IPS DF 19.7 (cell line): ENCODE measurements at places on chromosomes 6 and 20.

DNA sequence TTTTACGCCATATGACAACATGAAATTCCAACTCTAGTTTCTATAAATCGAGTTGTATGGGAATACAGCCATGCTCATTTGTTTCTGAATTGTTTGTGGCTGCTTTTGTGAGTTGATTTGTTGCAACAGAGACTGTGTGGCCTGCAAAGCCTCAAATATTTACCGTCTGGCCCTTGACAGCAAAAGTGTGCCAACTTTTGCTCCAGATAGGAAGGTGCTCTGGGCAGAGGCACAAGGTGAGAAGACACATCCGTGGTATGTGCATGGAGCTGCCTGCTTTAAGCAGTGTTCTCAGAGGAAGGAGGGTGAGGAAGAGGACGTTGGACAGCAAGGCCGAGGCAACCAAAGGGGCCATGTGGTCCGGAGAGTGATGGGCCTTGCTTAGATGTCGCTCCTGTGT, 57.4 kb downstream of the IYD start:
- DNase-seq, result no peak

DNA sequence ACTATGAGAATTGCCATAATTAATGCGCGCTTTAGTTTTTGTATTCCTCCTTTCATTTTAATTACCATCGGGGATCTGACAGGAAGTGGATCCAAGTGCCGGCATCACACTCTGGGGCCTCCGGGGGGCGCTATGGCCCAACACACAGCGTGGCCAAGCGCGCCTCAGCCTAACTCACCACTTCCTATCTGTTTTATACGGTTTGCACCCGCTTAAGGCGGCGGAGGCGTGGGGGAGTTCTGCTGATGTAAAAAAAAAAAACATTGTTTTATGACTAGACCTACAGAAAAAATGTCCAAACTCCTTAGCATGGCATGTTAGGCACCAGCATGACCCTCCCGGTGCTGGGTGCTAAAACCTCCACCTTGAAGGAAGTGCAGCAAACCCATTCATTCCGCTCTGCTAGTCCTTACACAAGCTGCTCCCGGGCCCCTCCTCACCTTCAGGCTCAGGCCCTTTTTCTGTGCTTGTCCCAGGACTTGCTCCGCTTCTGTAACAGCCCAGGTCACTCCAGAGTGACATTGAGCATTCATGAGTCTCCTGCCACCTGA, 4.5 kb upstream of the EBF4 start:
- DNase-seq, result no peak

GRCh38 chr20:4673371-4674001, 48.2 kb upstream of the PRND start:
- no peak for DNase-seq

GRCh38 chr6:90045535-90045934, 151.3 kb downstream of the GJA10 start:
- no peak for DNase-seq

- DNase-seq, result no peak
Observed at GRCh38 chr6:26501482-26501986, 1.4 kb downstream of the BTN1A1 start.

DNA sequence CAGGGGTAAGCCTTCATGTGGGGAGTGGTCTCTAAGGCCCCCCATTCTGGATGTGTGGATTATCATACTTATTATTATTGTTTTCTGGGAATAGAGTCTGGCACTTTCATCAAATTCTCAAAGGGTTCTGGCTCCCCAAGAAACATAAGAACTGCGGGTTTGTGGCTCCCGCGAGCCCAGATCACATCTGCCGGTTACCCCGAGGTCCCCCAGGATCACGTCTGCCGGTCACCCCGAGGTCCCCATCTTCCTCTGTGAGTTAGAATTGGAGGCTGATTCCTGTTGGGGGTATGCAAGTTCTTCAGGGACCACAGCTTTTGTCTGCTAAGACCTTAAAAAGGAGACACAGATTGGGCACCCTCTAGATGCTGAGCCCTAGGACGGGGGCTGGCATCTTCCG, 116.7 kb upstream of the FRMD1 start:
- no peak for DNase-seq

DNA sequence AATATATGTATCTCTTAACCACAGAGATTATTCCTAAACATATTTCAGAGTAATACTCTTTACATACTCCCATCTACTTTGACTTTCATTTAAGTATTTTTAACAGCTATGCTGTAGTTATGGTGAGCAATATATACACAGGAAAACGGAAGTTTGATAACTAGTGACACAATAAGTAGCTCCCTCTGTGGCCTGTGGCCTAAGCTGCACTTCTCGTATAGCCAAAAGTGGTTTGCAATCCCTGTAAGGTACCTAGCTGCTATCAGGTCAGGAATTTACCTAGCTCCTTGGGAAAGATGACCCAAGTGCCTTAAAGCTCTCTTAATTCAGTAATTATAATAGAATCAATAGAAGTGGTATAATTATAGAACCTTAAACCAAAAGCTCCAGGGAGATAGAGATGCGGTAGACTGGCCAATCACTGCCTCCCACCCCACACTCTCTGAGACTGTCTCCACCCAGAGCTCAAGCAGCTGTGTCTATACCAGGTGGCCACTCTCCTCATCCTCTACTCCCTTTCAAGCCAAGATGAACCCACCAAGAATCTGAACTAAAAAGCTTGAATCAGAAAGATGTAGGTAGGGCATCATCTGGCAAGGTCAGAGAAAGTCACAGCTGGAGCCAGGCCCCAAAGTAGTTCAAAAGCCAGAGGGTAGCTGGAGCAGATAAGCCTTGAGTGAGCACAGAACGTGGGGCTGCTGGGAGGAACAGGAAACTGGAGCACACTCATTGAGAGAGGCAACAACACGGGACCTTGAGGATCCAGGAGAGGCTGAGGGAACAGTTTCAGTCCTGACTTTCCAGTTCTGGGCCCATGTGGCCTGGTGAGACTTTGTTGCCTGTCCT, 84.9 kb upstream of the ASF1A start:
- no peak for DNase-seq

DNA sequence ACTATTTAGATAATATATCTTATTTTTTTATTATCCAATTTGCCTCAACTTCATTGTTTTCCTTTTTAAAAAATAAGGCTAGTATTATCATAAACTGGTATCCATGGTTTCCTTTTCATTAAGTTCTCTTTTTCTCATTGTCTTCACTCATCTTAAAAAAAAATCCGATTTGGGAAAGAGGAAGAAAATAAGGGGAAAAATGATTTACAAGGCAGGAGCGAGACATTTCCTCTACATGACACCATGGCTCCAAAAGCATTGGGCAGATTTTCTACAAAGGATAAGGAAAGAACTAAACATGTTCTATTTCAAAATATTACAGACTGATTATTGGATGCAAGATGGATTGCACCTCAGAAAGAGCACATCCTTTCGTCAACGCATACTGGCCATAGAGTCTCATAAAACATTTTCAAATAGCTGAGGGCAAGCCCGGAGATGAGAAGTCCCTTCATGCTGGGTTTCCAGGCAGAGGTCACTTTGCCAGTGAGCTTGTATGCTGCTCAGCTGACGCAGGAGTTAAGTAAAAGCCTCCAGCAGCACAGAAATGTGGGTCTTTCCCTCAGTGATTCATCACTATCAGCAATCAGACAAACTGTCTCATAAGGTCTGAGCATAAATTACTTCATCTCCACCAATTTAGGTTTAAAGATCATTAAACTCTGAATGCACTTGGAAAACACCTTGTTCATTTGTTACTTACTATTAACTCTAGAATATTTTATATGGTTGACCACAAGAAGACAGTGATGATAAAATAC, 129.0 kb upstream of the TNFAIP3 start:
- DNase-seq, result no peak

DNA sequence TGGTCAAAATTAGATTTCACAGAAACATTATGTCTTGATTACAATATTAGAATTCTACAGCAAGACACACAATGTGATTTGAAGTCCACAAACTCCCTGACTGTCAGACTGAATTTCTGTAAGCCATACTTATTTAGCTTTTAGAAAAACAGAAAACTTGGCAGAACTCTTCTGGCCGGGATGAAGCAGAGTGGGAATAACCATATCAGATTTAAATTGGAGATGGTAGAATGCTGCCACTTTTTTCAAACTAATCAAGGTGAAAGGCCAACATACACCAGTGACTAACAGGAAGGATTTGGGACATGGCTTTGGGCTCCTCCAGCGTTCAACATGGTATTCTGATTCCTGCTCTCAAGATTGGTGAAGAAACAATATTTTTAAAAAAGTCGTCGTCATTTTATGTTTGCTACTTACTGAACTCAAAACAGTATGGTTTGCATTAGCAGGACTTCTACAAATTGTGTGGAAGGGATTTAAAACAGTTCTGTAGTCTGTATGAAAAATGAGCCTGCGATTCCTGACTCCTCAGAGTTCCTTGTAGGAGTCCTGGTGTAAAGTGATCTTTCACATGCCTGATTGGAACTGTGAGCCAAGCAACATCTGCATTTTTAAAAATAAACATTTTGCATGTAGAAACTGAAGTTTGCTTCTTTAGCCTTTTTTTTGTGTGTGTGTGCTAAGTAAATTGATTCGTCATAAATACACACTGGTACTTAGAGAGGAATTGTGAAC, 297.9 kb upstream of the SOX4 start:
- no peak for DNase-seq

GRCh38 chr6:17101422-17102257, at the start of gene STMND1:
TSS of gene STMND1 (plus strand) at chr6:17102050. CDS start at chr6:17102258, 208 bp downstream.
- no peak for DNase-seq

GRCh38 chr6:156645097-156645496, 132.1 kb upstream of the ARID1B start:
- no peak for DNase-seq

GRCh38 chr6:351867-352289, 39.7 kb upstream of the IRF4 start:
- DNase-seq, result no peak

DNA sequence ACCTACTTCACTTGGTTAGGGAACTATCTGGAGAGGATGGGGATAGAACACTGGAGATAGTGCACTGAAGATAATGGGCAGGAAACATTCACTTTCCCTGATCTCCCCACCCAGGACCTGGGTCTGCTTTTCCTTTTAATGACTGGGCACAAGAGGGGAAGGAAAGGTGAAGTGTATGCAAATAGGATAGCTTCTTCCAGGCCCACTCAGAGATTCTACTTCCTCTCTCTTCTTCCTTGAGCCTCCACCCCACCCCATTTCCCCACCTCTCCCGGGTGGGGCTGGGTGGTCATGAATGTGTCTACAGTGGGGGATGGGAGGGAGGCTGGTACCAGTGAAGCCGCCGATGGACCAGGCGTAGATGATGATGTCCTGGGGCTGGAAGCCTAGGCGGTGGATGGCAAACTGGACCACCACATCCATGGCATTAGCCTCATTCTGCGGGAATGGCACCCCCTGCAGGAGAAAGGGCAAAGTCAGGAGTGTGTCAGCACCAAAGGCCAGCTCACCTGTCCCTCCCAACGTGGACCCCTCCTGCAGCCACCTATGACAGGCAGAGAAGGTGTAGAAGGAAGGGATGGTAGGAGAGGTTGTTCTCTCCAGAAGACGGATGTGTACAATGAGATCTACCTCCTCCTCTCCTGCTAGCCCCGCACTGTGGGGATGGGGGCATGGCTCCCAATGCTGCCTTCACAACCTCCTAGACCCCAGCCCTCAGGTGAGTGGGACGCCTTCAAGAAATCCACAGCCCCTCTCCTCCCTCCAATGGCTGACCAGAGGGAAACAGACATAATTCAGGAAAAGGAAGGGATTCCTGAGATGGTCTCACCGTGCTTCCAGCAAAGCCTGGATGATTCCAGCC, 8.6 kb upstream of the LY6G5C start:
- DNase-seq, result no peak

DNA sequence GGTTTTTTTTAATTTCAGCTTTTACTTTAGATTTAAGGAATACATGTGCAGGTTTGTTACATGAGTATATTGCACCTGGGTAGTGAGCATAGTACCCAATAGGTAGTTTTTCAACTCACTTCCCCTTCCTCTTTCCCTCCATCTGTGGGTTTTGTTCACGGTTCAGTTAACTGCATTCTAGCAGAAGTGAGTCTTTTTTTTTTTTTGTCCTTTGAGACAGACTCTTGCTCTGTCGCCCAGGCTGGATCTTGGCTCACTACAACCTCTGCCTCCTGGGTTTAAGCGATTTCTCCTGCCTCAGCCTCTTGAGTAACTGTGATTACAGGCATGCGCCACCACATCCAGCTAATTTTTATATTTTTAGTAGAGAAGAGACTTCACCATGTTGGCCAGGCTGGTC, 8.7 kb downstream of the UBR2 start:
- DNase-seq, result no peak

GRCh38 chr20:32021091-32021490, 10.9 kb downstream of the CCM2L start:
- no peak for DNase-seq

DNA sequence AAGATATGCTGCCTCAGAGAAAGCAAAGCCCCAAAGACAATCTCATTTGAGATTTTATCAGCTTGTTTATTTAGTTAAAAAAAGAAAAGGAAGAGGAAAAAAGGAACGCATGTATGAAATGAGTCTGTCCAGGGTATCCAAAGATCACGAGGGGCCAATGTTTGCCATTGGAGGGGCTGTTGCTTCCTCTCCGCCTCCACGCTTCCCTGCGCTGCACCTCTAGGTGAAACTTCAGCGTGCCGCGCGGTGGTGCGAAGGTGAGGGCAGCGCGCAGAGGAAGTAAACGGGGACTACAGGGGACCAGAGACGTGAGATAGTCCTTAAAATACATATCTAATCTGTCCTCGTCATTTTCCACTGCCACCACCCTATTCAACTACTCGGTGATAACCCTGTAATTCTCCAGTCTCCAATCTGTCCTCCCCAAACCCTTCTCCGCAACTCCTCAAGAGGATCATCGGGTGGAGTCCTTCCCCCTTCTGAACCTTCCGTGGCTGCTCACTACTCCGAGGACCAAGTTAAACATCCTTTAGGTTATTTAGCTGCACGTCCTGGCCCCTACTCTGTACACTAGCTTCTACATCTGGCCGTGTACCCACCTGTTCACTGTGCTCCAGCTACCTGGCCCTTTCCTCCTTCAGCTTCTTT, 1.1 kb upstream of the DCBLD1 start:
- DNase-seq, result no peak

- no peak for DNase-seq
Observed at GRCh38 chr6:33885132-33886057, 81.6 kb upstream of the MLN start.

DNA sequence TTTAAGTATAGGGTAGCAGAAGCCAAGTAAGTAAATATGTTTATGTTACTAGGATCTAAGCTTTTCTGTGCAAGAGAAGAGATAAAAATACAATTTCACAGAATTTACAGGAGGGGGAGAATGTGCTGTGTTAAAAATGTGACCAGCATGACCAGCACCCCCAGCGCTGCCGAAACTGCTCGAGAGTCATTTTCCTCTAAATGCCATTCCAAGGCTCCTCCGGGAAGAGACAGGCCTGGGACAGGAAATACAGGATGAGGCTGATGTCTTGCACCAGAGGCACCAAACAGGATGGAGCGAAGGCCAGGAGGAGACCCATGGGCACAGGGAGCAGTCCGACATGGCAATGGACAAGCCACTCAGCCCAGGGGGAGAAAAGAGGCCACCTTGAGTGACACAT, 21.1 kb downstream of the TAF4 start:
- no peak for DNase-seq
